ENCODE measurements at places on chromosomes 6 and 20.

DNA sequence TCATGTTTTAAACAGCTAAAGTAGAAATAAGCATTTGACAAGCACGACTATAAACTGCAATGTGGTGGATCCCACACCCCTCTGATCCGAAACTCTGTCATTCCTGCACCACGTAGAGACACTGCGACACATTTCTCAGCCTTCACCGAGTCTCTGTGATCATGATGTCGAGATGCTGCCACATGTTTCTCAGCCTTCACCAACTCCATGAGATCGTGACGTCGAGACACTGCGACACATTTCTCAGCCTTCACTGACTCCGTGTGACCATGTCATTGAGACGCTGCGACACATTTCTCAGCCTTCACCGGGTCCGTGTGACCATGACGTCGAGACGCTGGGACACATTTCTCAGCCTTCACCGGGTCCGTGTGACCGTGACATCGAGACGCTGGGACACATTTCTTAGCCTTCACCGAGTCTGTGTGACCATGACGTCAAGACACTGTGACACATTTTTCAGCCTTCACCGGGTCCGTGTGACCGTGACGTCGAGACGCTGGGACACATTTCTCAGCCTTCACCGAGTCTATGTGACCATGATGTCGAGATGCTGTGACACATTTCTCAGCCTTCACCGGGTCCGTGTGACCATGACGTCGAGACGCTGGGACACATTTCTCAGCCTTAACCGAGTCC lies 143.0 kb downstream of the TTLL2 start:
- DNase-seq = no peak

- no peak for DNase-seq
Observed at GRCh38 chr20:47303736-47304135, 52.8 kb downstream of the ZMYND8 start.

DNA sequence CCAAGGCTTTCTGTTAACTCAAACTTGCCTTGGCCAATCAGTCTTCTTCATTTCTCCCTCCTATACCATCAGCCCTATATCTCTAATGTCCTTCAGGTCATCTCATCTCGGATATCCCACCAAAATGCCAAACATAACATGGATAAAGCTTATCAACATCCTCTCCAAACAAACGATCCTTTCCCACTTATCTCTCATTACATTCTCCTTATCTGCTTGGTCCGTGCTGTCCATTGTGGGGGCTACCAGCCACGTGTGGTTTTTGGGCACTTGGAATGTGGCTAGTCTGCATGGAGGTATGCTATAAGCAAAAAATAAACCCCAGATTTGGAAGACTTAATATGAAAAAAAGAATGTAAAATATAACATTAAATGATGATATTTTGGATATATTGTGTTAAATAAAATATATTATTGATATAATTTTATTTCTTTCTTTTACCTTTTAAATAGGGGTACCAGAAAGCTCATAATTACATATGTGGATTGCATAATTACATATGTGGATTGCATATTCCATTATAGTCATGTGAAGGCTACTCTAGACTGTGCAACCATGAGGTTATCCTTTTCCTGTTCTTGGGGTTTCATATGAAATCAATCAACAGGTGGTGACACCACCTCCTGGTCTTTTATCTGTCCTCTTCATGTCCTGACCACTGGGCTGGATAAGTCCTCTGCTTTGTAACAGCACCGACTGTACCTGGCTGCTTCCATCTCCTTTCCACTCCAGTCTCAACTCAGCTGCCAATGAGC lies 123.0 kb downstream of the CD83 start:
- DNase-seq = no peak

DNA sequence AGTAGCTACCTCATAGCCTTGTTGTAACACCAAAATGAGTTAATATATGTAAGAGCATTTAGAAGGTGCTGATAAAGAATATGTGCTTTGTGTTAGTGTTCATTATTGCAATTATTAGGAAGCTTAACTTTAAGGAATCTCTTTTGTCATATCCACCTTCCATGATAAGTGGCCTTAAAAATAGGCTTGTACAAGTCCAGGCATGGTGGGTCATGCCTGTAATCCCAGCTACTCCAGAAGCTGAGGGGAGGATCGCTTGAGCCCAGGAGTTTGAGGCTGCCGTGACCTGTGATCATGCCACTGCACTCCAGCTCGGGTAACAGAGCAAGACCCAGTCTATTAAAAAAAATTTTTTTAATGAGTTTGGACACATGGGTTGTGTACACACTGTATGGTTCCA lies 285.5 kb downstream of the ZFAND3 start:
- no peak for DNase-seq

GRCh38 chr20:19967445-19967844 lies 49.7 kb upstream of the NAA20 start:
- DNase-seq = no peak

GRCh38 chr6:92806254-92806653 lies 613.1 kb downstream of the EPHA7 start:
- no peak for DNase-seq

- DNase-seq = no peak
Observed at GRCh38 chr6:105485456-105485855, 82.6 kb upstream of the PREP start.

- DNase-seq = no peak
Observed at GRCh38 chr6:155444952-155445903, 10.4 kb downstream of the NOX3 start.

DNA sequence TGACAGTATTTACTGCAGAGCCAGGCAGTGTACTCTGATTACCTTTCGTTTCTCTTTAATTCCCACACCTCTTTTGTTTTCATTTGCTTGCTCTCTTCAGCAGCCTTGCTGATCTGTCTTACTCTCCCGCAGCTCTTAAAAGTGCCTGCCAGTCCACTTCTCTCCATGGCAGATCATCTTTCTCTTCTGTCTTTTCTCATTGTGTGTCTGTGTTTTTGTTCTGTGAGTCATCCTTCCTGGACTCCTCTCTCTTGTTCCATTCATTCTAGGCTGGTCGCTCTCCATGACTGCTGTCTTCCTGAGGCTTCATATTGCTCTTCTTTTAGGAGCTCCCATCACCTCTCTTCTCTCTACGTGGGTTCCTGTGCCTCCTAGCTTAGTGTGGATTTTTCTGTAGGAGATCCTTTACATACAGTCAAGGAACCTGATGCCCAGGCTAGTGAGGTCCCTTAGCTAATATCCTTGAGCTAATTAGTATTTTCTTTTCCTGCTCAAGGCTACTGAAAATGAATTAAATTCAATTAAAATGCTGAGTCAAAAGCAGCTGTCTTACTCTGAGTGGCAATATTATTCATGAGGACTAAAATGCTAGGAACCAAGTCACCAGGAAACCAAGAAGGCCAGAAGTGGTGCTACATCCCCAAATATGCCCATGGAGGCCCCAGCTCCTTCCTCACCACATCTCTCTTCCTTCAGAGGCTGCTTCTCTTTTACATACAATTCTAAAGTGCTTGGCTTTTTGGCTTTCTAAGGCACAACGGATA lies 86.1 kb downstream of the SLX4IP start:
- DNase-seq = no peak

DNA sequence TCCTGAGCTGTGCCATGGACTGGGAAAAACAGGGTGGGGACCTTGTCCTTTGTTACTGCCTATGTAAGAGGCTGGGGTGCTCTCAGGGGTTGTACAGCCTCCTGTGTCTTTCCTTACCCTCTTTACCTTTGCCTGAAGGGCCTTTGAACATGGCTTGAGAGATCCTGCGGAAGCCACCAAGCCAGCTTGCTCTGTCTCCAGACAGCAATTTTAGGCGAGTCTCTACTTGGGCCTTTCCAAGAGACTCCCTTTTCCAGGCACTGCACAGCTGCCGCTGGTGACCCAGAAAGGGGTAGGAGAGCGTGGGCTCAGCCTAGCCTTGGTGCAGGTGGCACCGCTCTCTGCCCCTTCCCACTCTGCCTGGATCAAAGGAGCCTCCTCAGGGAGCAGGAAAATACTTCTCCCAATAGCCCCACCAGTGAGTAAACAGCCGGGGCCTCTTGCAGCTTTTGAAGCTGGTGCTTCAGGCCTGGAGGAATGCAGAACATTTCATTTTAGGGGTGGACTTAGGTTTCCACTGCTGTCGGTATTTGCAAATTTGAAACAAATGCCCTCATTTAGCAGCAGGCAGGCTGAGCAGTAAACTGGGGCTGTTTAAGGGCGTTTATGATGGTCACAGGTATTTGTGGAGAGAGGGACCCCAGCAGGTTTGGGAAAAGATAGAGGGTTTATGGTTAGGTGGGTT lies 13.9 kb downstream of the PTK7 start:
- DNase-seq = no peak

GRCh38 chr6:168163096-168163731 lies 84.2 kb upstream of the FRMD1 start:
- DNase-seq = no peak

GRCh38 chr6:8149350-8149749 lies 47.0 kb upstream of the EEF1E1 start:
- no peak for DNase-seq

- no peak for DNase-seq
Observed at GRCh38 chr20:889106-889505, 27.0 kb downstream of the ANGPT4 start.

- DNase-seq = no peak
Observed at GRCh38 chr20:51386586-51386985, 155.9 kb downstream of the NFATC2 start.

DNA sequence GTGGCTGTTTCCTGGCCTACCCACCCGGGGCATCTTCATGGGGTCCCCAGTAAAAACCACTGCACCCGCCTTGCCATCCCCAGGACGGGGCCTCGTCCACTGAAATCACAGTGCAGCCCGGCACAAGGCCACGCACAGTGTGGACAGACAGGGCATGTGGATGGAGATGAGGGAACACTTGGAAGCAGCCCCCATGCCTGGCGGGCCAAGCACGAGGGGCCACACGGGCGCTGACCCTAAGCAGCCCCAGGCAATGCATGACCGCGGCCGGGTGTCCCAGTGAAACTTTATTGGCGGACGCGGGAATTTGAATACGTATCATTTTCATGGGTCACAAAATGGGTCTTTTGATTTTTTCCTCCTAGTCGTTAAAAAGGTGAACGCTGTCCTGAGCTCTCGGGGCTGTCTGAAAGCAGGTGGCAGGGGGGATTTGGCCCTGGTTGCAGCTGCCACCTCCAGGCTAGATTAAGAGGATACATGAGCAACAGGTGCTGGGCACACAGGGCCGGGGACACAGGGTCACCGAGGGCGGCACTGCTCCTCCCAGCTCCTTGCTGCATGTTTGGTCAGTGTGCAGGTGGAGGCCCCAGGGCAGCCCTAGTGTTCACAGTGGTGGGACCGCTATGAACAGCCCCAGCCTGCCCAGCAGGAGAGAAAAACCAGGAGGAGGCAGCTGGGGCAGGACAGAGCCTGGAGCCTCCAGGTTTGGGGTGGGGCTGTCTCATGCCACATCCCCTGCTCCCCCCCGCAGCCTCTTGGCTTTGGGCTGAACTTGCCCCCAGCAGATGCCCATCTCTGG lies 74.9 kb upstream of the SLCO4A1 start:
- DNase-seq = no peak
